ENCODE measurements at places on chromosomes 16 and 17.

GRCh38 chr16:75340741-75341491 lies 89.5 kb upstream of the BCAR1 start:
- no peak for DNase-seq

DNA sequence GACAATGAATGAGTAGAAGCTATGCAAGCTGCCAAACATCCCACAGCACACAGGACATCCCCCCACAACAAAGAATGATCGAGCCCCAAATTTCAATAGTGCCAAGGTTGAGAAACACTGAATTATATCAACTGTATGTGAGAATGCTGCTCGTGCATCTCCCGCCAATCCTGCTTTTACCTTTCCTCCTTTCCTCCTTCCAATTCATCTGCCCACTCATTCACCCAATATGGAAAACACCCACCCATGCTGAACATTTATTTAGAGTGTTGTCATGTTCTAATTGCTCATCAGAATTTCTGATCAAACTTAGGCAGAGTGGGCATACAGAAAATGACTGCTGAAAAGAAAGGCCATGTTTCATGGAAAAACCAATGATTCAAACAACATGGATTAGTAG lies 183.0 kb downstream of the TMEM114 start:
- DNase-seq = no peak

GRCh38 chr16:69371564-69371963 lies 14.2 kb downstream of the TERF2 start:
- DNase-seq = no peak

- DNase-seq = no peak
Measured at GRCh38 chr16:5895976-5896375, 798.4 kb upstream of the EEF2KMT start.

DNA sequence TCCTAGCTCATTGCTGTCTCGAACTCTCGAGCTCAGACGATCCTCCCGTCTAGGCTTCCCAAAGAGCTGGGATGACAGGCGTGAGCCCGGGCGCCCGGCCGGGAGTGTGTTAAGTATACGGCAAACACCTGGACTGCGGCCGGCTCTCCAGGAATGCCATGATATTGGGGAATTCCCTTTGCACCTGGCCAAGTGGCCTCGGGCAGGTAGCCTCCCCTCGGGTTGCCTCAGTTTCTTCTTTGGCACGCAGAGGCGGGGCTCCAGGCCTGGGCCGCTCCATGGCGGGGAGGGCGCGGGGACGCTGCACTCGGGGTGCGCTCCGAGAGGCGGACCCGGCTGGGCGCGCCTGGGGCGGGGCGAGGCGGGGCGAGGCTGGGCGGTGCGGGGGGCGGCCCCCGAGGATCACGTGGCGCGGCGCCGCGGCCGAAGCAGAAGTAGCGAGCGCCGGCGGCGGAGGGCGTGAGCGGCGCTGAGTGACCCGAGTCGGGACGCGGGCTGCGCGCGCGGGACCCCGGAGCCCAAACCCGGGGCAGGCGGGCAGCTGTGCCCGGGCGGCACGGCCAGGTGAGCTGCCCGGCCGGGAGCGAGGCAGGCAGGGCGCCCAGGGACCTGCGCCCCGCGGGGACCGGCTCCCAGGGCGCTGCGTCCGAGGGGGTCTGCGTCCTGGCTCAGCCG lies at the start of gene PLCG2:
TSS of gene PLCG2 (plus strand) at position 431 of the 675 bp plus-strand sequence. CDS start 6,699 bp downstream, outside the sequence.
- peak; percentile 30 for DNase-seq

DNA sequence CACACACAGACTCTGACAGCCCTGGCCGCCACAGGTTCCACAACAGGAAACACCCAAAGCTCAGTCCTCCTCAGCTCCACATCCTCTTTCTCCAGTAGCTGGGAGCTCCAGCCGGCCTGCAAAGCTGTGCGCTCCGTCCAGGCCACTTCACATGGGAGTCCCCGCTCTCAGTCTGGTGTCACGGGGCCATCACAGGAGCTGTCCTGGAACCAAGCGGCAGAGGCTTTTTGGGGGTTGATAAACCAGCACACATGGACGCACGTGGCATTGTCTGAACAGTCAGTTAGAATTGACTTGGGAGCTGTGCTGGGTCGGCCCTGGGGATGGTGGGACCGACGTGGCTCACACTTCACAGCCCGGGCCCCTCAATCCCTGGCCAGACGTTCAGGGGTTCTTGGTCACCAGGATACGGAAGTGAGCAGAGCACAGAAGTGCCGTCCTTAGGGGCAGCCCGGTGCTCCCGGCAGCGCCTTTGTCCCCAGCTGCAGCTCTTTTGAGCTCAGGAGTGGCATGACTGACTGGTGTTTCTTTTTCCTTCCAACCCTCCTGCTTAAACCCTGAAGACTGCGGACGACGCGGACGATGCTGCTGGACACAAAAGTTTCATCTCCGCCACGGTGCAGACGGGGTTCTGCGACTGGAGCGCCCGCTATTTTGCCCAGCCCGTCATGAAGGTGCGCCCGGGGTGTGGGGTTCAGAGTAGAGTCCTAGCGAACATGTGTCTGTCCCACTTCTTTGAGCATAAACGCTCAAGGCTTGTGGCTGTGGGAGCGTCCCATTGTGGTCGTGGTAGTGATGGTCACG lies 66.6 kb upstream of the CHMP6 start:
- DNase-seq = no peak
